ENCODE measurements at places on chromosomes 6 and 20.

GRCh38 chr20:62742550-62742949 is 33.9 kb downstream of the NTSR1 start:
- no peak for DNase-seq

DNA sequence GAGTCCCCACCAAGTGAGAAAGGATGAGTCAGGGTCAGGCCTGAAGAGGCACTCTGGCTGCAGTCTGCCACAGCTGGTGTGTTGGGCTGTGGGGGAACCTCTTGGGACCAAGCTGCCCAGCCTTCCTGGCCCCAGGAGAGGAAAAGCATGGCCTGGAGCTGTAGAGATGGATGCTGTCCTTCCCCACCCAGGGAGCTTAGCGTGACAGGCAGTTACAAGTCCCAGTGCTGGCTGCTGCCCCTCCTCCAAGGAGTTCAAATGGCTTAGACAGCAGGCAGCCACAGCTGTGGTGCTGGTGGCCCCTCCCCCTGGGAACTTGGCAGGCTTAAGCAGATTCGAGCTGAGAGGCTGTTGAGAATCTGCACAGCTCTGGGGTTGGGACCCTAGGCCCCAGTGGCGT is 253.2 kb downstream of the PLCB1 start:
- peak; percentile 55 for DNase-seq

DNA sequence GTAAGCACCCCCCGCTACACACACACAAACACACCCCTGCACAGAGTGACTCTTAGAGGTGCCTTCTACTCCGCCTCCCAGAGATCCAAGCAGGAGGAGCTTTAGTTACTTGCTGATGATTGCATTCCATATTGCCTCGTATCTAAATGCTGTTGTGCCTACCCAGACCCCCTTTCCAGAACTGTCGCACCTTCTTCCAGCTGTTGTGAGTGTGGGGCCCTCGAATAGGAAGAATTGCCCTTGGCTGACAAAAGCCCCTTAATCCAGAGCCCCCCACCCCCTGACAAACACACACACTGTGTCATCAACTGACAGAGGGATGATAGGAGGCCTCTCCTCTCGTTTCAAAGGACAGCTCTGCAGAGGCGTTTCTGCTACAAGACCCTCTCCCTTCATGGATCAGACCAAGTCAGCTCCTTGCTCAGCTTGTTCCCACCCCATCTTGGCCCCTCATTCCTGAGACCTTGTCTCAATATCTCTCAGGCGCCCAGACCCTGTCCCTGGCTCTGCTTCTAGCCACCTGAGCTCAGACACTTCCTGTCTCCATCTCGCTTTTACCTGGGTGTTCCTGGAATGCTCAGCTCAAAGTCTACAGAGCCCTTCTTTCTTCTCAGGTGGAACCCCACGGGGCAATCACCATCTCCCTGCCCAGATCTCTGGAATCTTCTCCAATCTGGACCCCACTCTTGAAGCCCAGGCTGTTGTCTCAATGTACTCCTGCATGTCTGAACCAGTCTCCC is 4.0 kb upstream of the VSX1 start:
- no peak for DNase-seq

- no peak for DNase-seq
Measured at GRCh38 chr20:25252686-25253421, 5.0 kb downstream of the PYGB start.
